Kidney (tissue), 22 donors: ENCODE measurements at places on chromosomes 1 and 21.

- DNase-seq: no peak
Measured at GRCh38 chr1:171910786-171911185, 69.5 kb downstream of the DNM3 start.

DNA sequence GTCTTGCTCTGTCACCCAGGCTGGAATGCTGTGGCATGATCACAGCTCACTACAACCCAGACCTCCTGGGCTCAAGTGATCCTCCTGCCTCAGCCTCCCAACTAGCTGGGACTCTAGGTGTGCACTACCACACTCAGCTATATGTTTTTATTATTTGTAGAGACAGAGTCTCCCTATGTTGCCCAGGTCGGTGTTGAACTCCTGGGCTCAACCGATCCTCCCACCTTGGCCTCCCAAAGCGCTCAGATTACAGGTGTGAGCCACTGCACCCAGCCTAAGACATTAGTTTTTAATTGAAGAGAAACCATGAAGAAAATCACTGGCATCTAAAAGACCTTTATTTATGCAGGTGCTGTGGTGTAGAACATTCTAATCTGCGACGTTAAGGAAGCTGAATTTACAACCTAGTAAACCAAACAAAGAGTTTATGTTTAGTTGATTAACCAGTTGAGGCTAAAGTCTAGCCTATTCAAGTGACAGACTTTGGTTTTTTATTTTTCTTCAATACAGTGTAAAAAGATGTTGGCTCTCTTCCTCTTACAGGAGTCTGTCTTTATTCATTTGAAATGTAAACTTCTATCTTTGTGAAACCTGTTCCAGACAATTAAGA, 52.5 kb upstream of the NBL1 start:
- DNase-seq: no peak

GRCh38 chr1:209807509-209807908, 1.6 kb upstream of the IRF6 start:
- no peak for DNase-seq

DNA sequence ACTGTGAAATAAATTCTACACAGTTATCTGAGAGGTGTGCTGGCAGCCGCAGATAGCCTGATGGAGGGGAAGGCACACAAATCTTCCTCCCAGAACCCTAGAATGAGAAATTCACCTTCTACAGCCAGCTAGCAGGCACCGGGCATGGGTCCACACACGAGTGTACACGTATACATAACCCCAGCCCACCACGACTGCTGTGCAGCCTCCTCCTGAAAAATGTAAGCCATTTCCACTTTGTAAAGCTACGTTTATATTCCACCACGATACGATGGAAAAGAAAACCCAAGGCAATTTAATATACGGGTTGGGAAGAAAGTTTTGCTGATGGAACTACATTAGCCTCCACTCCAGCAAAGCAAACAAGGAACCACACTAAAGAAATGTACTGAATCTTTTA, 1.8 kb downstream of the BTG3 start:
- DNase-seq: peak; percentile 42

DNA sequence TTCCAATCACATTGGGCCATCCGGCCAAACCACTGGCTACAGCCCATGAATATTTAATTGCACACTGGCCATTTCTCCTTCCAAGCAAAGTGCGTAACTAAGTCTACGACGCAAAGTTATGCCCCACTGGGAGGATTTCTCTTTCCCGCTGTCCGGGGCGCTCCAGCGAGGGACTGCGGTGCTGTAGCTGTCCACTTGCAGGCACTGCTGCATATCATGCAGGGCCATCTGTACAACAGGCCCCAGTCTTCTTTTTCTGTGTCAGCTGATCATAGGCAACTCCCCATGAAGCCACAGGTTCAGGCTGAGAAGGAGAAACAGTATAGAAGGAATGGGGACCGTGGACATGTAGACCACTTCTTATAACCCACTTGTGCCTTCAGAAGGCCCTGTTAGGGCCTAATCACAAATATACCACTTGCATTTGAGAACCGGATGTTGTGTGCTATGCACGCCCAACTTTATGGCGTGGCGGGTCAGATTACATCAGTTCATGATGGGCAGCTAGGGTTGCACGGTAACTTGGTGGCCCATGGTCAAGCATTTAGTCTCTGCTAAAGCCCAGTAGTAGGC, 58.0 kb downstream of the ADSS2 start:
- no peak for DNase-seq

DNA sequence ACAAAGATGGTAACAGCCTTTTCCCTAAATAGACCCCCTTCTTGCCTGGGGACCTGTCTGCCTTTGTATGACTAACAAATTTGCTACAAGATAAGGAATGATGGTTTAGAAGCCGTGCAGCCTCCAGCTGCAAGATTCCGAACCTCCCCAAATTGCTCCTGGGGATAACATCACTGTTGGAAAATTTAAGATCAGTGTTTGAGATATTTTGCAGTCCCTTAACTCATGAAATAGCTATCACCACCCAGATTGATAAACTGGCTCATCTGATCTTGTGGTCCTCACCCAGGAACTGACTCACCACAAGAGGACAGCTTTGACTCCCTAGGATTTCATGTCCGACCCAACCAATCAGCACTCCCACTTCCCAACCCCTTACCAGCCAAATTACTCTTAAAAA, 254.7 kb downstream of the USH2A start:
- no peak for DNase-seq

- no peak for DNase-seq
Measured at GRCh38 chr1:84163123-84163931, 19.3 kb downstream of the PRKACB start.

DNA sequence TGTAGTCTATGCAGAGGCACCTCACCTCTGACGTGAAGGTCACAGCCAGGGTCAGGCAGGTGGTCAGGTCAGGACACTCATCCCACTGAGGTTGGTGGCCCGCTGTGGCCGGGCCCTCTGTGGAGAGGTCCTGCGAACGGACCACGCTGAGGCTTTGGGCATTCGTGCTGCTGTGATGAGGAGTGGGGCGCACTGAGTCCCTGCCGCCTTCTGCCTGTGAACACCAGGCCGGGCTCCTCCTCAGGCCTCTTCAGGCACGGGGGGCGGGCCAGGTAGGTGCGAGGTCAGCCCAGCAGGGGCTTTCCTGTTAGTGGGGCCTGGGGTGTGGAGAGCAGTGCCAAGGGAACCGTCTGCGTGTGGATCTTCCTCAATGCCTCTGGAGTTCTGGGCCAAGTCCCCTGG, 39.0 kb downstream of the COQ8A start:
- peak; percentile 60 for DNase-seq

GRCh38 chr1:100921110-100921706, 25.3 kb downstream of the SLC30A7 start:
- DNase-seq: peak; percentile 68

- no peak for DNase-seq
Measured at GRCh38 chr1:239558991-239559390, 172.6 kb downstream of the CHRM3 start.

DNA sequence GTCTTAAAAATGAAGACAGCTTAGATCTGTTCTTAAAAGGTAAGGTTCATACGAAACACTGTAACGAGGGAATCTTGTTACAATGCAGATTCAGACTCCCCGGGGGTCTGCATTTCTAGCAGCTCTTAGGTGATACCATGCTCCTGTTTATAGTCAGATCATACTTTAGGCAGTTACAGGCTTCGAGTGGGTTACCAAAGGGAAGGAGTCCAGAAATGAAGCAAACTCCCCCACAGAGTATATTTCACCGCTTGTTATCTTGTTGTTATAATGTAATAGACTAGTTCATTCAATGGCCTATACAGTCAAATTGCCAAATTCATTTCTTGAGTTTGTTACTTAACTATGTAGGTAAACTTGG, 601.1 kb downstream of the USP25 start:
- DNase-seq: no peak

GRCh38 chr1:170213596-170213995, 67.8 kb downstream of the NTMT2 start:
- DNase-seq: no peak

DNA sequence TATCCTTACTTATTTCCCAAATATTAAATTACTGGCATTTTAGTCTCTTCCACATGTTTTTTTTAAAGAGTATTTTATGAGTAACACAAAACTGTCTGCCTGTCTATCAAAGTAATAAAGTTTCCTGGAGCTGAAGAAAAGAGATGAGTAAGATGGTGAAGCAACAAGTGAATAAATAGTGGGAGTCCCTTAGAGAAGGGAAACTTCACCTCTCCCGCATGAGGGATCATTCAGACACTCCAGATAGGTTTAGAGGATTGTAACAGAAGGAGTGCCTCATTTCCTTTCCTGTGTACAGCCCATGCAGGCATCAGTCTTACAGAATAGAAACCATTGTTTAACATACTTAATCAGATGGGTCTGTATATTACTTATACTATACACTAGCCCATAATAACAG, 205.7 kb downstream of the USP25 start:
- no peak for DNase-seq

GRCh38 chr1:27773826-27774445, 917 bp downstream of the STX12 start:
- DNase-seq: peak; percentile 30

DNA sequence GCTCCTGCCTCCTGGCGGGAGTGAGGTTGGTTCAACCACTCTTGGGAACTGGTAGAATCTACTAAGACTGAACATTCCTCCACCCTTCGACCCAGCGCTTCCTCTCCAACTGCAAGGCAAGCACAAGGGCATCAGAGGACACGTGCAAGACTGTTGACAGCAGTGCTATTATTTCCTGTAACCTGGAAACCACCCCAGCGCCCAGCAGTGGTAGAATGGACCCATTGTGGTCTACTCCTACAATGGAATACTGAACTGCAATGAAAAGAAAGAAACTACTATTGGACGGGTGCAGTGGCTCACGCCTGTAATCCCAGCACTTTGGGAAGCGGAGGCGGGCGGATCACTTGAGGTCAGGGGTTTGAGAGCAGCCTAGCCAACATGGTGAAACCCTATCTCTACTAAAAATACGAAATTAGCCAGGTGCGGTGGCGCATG, 33.0 kb upstream of the TARDBP start:
- DNase-seq: no peak

DNA sequence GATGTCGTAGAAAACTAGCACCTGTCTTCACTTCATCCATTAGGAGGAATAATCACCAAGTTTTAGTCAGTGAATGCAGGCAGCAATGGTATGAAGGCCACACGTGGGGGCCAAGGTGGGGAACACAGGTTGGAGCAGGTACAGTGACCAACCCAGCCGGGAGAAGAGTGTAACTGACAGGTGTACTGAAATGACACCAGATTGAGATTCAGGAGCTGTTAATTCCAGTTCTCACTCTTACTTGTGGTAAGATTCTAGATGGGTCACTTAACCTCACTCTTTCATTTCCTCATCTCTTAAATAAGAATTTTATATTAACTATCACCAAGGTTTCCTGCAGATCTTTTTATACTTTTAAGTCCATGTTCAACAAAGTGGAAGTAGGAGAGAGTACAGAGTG, 206.2 kb upstream of the PTBP2 start:
- no peak for DNase-seq

DNA sequence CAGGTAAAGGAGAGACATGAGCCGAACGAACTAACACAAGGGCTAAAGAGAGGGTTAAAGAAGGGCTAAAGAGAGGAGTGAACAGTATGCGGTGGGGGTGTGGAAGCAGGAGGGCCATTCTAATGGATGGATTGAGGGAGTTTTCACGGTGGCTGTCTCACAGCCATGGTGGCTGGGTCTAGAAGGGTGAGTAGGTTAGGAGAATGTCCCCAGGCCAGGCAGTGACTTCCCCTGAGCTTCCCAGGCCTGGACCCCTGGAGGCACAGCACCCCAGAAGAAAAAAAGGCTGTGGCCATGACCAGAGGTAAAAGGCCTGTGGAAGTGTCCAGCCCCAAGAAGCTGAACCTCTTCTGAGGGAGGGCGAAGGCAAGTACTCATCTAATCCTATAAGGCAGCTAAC, 3.6 kb downstream of the FNDC5 start:
- DNase-seq: no peak

DNA sequence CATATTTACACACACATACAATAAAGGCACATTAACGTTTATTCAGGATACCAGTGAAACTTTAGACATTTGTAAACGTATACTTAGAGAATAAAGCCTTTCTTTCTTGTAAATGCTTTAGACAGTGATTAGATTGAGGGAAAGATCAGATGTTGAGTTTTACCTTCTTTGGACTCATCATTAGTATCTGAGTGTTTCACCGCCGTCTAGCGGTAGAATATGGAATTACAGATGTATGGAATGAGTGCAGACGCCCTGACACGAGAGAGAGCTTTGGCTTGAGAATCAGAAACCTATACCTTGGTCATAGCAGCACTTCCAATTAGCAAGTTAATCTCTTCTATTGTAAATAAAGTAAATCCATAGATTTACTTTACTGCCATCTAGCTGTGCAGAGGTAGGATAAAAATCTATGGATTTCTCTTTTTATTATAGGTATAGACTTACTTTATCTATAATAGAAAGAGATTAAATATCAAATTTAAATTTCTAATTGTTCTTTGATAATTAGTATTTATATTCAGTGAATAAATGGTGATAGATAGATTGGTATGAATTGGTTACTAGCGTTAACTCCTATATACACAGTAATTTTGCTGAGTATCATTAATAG, 12.6 kb downstream of the FLG2 start:
- peak; percentile 34 for DNase-seq

GRCh38 chr1:152052606-152053005, 15.8 kb upstream of the S100A11 start:
- DNase-seq: peak; percentile 93

- DNase-seq: no peak
Measured at GRCh38 chr1:87834941-87835340, 506.3 kb downstream of the LMO4 start.

DNA sequence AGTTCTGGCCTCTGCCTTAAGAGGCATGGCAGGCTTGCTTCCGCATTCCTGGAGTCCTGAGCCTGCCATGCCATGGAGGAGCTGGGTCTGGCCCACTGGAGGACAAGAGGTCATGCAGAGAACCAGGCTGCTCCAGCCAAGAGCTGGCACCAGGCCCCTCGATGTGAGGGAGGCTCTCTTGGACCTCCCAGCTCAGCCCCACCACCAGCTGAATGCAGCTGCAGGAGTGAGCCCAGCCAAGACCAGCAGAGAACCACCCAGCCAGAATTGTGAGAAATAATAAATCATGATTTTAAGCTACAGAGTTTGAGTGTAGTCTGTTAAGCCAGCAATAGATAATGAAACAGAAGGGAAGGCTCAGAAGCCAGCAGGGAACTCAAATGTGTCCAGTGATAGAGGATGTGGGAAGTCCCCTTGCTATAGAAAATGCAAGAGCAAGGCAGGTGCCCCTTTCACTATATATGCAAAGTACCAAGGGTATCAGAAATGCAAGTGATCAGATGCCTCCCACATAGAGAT, 118.4 kb downstream of the HIVEP3 start:
- DNase-seq: no peak

GRCh38 chr21:45868488-45868887, 113.1 kb upstream of the COL6A1 start:
- DNase-seq: no peak
